ENCODE measurements at places on chromosomes 7 and 10. TPM values are rescaled to one million over a fixed set of nuclear protein-coding genes. Genes with fewer than 3 reads are reported as not detected.

The ZKSCAN1 gene
- polyA plus RNA-seq, result 20.6 TPM

The ING3 gene
- polyA plus RNA-seq, result 9.0 TPM

The TMEM196 gene
- polyA plus RNA-seq, result not detected

The RAPGEF5 gene
- polyA plus RNA-seq, result 2.1 TPM

The SLC26A5 gene
- not detected for polyA plus RNA-seq

The FBXL15 gene
- polyA plus RNA-seq, result 3.5 TPM

The PALD1 gene
- 0.72 TPM for polyA plus RNA-seq

The EBF3 gene
- polyA plus RNA-seq, result not detected

The IRF5 gene
- 0.78 TPM for polyA plus RNA-seq

The CD36 gene
- 0.59 TPM for polyA plus RNA-seq

The TEX47 gene
- not detected for polyA plus RNA-seq

The NYAP1 gene
- 0.16 TPM for polyA plus RNA-seq

The LIPM gene
- 0.44 TPM for polyA plus RNA-seq
